ENCODE measurements at places on chromosomes 12 and 14. TPM values are rescaled to one million over a fixed set of nuclear protein-coding genes. Genes with fewer than 3 reads are reported as not detected.

DNA sequence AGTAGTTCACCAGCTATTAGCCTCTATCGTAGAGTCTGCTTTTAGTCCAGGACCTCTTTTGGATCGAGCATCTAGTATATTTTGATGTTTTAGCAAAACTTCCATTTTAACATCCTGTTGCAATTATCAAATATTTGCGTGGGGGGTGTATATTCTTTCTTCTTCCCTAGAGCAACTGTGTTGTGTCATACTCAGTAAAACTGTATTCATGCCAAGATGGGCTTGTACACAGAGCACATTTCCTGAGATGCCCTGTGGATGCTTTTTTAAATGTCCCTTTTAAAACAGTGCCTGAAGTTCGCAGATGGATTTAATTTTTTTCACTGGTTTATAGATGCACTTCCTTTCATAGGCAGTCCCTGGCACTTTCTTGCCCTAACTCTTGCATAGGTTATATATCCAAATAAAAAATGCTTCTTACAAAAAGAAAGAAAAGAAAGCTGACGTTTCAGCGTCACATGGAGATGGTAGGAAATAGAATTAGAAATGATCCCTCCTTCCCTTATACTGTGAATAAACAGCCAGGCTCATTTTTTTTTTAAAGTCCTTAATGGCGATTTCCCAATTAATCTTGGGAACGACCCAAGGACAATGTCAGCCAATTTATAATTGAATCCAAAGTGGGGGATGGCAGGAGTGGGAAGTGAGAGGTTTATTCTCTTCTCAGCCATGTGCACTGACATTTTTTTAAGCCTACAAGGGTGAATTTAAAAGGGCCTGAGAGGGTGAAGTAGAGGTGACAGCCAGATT, 247.0 kb downstream of the SLC41A2 start:
- DNase-seq: peak; percentile 78

GRCh38 chr14:105527826-105528585, 1.6 kb downstream of the TMEM121 start:
- DNase-seq: peak; percentile 64

DNA sequence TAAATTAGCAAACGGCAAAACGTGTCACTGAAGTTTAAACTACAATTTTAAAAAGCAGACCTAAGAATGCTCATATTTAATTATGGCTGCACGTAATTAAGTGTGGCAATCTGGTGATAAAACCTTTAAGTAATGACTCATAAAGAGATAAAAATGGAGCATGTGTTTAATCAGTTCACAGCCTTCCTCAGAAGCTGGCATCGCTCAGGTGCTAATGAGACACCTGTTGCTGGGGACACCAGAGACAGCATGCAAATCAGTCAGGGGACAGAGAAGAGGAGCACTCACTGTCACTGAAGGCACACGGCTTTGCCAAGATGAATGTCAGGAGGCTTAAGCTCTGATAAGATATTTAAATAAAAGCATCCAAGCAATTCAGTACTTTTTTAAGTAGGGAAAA, 840.3 kb downstream of the GALC start:
- DNase-seq: no peak

DNA sequence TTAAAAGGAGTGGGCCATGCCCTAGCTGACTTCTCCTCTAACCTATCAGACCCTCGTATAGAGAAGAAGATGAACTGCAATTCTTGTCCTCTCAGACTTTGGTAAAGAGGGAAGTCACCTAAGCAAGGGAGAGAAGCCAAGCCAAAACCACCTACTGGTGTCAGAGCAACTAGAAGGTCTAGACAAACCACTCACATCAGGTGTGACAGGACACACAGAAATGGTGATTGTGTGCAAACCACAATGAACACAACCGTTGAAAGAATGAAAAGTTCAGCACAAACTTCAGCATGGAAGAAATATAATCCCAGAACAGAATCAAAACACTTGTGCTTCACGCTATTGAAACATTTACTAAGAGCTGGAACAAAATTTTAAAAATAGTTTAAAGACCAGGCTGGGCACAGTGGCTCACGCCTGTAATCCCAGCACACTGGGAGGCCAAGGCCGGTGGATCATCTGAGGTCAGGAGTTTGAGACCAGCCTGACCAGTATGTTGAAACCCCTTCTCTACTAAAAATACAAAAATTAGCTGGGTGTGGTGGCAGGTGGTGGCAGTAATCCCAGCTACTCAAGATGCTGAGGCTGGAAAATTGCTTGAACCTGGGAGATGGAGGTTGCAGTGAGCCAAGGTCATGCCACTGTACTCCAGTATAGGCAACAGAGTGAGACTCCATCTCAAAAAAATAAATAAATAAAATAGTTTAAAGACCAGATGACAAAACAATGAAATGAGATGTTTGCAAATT, 56.2 kb upstream of the NTF3 start:
- no peak for DNase-seq

DNA sequence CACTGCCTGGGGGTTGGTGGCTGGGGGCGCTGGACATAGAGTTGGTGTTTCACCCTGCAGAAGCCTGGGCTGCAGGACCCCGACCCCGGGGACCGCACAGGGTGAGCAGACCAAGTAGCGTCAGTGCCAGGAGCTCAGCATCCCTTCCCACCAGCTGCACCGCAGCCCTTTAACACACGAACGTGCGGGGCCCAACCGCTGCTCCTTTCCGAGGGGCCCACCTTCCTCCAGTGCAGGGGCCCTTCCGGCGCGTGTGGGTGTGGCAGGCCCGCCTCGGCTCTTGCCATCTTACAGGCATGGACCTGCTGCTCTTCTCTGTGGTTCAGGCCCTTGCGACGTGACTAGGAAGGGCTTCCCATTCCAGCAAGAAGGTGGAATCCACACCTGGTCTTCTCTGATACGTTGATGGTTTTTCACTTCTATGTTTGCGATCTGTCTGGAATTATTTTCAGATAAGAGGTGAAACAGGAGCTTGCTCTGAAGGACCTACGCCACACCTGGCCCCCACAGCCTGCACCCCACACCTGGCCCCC, 47.8 kb downstream of the LRCOL1 start:
- DNase-seq: no peak

The CRACR2A gene
- 5.9 TPM for polyA plus RNA-seq
